ENCODE measurements at places on chromosomes 6 and 20. TPM values are rescaled to one million over a fixed set of nuclear protein-coding genes. Genes with fewer than 3 reads are reported as not detected.

ZNF311 gene
- total RNA-seq: 1.3 TPM

SLC22A23 gene
- 7.8 TPM for total RNA-seq

DNA sequence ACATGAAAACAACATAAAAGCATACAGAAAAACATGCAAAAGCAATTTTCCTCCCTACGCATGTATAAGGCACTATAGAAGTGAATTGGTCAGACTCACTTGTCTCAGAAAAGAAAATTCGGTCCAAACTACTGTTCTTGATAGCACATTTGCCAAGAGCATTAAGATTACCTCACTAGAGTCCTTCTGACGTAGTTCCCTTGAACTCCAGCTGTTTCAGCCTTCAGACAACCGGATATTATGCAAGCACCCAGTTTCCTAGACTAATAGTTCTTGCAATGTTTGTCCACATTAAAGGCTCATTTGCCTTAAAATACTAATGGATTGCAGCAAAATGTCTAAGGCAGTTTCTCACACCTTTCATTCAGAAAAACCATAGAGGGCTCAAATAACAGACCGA lies 2.5 kb upstream of the CASS4 start:
- peak; percentile 61 for DNase-seq

DNA sequence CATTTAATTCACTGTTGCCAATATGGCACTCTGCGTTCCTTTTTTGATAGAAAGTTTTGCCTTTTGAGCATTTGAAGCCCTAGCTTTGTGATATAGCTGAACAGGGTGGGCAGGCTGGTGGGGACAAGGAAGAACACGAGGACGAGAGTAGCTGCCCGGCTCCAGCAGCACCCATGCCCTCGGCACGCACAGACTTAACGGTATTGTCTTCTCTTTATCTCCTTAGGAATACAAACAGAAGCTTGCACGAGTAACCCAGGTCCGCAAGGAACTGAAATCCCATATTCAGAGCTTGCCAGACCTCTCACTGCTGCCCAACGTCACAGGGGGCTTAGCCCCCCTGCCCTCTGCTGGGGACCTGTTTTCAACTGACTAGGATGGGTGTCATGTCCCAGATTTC lies 56.0 kb downstream of the RPRD1B start:
- no peak for DNase-seq

GRCh38 chr6:113772961-113773360 lies 84.2 kb upstream of the MARCKS start:
- no peak for DNase-seq

- peak; percentile 99 for DNase-seq
These were observed 85.9 kb downstream of the THBS2 start for GRCh38 chr6:169167581-169168301.

PI3 gene
- not detected for total RNA-seq

SPDEF gene
- total RNA-seq: not detected

DNA sequence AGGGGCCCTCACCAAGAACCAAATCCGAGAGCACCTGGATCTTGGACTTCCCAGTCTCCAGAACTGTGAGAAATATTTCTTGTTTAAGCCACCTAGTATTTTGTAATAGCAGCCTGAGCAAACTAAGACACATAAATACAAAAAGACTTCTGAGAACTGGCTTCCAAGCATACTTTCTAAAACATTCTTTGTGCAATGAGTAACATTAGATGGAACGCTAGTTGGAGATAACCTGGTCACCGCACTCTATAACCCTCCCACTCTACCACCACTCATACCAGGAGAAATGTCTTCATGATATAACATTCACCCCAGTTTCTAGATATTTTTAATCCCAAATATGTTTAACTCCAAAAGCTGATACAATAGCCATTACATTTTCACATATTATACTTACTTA lies 169.5 kb upstream of the THEMIS start:
- DNase-seq: peak; percentile 46

- DNase-seq: peak; percentile 79
These were observed 92.1 kb downstream of the POPDC3 start for GRCh38 chr6:105087571-105088211.

GRCh38 chr6:19492636-19493405 lies 344.3 kb upstream of the ID4 start:
- DNase-seq: peak; percentile 5

- peak; percentile 84 for DNase-seq
These were observed 20.5 kb upstream of the PYGB start for GRCh38 chr20:25227317-25227831.
